Pulmonary artery endothelial cell (primary cell): ENCODE measurements at places on chromosomes 11 and 22. TPM values are rescaled to one million over a fixed set of nuclear protein-coding genes. Genes with fewer than 3 reads are reported as not detected.

GRCh38 chr11:84780689-84781293 lies 846.4 kb downstream of the DLG2 start:
- no peak for DNase-seq

DNA sequence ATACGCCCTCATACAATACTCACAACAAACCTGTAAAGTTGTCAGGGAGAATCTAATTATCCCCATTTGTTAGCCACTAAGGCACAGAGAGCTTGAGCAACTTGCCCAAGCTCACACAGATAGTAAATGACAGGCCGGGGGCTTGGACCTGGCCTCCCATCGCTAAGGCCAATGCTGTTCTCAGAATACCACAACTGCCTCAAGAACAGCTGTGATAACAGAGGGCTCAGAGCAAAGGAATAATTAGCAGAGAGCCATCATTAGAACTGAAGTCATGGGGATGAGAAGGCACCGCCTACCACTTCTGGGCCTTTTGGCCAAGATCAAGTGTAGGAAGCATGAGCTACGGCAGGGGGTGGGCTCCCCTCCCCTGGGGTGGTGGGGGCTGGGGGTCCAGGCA lies 98.6 kb downstream of the FEZ1 start:
- no peak for DNase-seq

TEX54 gene
- total RNA-seq, result 0.26 TPM in 1 of 2 replicates, not detected in the other

APOL5 gene
- total RNA-seq, result not detected in 2 replicates

SLC29A2 gene
- 0.33 and 0.85 TPM in 2 replicates for total RNA-seq

DNA sequence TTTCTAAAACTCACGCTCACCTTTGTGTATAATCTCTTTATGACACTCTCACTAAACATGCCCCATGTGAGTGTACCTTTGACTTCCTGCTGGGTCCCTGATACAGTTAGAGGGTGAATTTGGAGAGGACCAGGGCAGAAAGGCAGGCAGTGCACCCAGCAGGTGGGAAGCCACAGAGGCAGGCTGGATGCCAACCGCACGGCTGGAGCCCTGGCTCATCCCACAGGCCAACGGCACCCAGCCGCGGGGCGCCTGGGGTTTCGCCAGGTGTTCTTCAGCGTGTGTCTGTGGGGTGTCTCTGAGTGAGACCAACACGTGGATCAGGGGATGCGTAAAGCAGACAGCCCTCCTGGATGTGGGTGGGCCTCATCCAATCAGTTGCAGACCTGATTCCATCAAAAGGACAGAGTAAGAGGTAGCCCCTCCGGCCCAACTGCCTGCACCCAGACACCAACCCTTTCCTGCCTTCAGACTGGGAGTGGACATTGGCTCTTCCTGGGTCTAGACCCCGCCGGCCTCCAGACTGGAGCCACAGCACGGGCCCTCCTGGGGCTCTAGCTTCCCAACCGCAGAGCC lies 51.6 kb downstream of the DHCR7 start:
- DNase-seq, result no peak

DNA sequence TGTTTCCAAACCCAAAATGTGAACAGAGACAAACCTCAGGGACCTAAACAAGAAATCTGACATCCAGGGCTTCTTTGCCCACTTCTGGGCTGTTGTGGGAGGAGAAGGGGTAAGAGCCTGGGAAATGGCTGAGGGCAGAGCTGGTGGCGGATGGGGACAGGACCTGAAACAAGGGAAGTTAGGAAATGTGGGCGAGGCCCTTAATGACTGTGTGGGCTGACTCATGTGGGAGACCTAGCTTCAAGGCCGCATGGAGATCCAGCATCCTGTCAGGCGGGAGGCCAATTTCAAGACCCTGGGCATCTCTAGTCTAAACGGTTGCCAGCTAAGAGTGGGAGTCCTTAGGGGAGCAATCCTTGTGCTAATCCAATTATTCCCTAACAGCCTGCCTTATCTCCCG lies 2.1 kb upstream of the OAF start:
- DNase-seq, result no peak

OR2AG1 gene
- total RNA-seq, result under 0.01 TPM in 1 of 2 replicates, not detected in the other

DNA sequence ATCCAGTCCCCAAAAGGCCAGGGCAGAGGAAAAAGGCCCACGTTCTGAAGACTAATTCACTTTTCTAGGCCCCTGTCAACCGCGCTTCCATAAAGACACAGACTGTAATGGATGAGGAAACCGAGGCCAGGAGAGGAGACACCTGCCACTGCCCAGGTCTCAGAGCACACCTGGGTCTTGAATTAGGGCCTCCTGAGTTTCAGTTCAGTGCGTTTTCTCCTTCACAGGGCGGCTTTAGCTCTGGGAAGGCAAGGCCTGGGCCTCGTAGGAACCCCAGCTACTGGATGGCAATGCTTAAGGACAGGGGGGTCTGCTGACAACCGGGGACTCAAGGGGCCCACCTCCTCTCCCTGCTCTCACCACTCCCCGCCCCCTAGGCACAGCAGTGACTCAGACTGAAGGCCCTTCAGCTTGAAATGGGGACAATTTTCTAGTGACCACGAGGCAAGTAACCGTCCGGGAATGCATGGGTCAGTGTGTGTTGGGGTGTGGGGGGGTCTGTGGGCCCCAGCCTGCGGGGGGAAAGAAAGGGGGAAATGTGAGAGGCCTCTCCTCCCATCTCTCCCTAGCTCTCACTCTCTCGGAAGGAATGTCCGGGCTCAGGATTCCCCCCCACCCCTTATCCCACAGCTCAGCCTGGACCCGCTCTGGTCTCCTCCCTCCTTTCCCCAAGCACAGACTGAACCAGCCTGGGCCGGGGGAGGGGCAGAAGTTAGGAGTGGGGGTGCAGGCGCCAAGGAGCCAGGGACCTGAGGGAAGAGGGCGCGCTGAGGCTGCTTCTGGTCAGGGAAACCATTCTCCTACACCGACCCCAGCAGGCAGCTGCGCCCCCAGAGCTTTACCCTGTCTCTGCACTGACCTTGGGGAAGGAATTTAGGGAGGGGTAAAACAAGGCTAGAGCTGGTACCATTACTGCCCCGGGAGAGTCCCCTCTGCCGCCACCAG lies 17.2 kb downstream of the CREB3L1 start:
- DNase-seq, result no peak

- no peak for DNase-seq
Observed at GRCh38 chr22:47213571-47214230, 451.3 kb downstream of the TBC1D22A start.

TEX12 gene
- total RNA-seq, result not detected in 2 replicates

GRCh38 chr11:22666325-22666687 lies at the start of gene GAS2:
TSS of gene GAS2 (plus strand) at chr11:22666611. CDS start at chr11:22674870, 8,259 bp downstream.
- no peak for DNase-seq

MYO18B gene
- under 0.01 TPM in 1 of 2 replicates, not detected in the other for total RNA-seq

APOA4 gene
- total RNA-seq, result not detected in 2 replicates

GRCh38 chr11:106813806-106814205 lies 204.5 kb downstream of the GUCY1A2 start:
- no peak for DNase-seq

CCDC88B gene
- total RNA-seq, result 0.88 and 1.6 TPM in 2 replicates

DNA sequence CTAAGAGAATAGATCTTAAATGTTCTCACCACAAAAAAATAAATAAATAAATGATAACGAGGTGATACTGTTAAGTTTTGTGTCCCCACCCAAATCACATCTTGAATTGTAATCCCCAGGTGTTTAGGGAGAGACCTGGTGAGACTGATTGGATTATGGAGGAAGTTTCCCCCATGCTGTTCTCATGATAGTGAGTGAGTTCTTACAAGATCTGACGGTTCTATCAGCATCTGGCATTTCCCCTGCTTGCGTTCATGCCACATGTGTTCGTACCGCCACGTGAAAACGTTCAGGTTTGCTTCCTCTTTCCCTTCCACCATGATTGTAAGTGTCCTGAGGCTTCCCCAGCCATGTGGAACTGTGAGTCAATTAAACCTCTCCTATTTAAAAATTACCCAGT lies 1514.8 kb upstream of the TENM4 start:
- DNase-seq, result no peak

- DNase-seq, result no peak
Observed at GRCh38 chr11:73570415-73571114, 27.3 kb downstream of the FAM168A start.

DNA sequence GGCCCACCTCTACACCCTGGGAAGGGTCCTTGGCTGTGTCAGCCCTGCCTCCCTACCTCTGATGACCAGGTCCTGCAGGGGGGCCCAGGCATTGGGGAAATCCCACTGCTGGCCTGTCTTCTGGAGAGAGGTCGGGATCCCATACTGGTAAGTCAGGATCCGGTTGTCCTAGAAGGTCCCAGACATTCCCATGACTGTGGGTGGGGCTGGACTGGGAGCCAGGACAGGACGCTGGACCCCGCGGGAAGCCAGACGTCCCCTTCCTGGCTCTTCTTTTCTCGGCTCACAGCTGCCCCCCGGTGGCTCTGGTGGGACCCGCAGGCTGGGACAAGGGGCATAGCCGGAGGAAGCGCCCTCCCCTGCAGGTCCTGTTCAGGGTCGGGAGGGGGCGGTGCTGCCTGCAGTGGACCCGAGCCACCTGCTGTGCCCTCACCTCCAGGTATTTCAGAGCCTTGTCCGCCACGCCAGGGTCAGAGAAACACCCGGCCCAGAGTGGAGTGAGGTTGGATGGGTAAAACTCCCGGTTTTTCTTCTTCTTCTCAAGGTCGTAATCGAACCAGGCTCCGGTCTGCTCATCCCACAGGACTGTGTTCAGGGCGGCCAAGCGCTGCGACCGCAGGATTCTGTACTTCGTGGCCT lies 20.0 kb downstream of the TREH start:
- peak; percentile 33 for DNase-seq

DNA sequence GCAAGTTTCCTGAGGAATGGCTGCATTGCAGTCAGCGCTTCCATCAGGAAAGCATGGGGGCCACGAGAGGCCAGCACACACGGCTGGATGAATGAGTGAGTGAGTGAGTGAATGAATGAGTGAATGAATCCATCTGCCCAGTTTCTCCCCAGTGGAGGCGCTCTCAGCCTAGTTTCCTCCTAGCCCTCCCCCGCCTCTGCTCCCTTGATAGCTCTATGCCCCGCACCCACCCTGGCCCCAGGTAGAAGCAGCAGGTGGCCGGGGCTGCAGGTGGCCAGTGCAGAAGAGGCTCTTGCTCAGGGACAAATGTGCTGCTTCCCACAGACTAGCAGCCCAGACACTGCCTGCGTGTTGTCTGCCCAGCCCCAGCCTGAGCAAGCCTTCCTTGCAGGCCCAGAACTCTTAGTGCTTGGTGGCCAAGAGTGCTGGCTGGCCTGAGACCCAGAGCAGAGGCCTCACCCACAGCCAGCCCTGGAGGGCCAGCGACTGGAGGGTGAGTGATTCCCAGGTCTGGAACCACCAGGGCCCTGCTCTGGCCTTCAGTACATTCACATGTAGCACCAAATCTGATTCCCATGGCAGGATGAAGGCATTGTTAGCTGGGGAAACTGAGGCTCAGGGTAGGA lies 31.1 kb upstream of the PDGFB start:
- DNase-seq, result no peak

- DNase-seq, result no peak
Observed at GRCh38 chr11:112558691-112559090, 298.0 kb upstream of the PLET1 start.

TMPRSS13 gene
- not detected in 2 replicates for total RNA-seq

DNA sequence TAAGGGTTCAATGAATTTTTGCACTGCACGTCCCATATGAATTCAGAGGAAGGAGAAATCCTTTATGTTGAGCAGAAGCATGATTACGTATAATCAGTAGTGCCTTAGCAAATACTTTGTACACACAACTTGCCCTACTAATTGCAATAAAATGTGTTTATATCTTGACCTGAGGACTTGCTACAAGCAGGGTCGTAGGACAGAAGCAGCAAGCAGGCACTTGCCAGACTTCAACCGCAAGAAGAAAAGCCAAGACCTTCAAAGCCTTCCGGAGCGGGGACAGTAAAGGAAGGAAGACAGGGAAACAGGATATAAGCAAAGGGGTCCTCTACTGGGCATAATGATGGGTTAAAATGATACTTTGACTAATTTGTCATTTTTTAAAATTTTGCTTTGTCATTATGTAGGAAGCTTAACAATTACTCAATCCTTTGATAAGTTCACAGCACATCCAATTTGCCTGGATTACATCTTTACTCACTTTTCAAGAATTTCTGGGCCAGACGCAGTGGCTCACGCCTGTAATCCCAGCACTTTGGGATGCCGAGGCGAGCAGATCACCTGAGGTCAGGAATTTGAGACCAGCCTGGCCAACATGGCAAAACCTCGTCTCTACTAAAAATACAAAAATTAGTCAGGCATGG lies 23.2 kb upstream of the UBASH3B start:
- no peak for DNase-seq

DNA sequence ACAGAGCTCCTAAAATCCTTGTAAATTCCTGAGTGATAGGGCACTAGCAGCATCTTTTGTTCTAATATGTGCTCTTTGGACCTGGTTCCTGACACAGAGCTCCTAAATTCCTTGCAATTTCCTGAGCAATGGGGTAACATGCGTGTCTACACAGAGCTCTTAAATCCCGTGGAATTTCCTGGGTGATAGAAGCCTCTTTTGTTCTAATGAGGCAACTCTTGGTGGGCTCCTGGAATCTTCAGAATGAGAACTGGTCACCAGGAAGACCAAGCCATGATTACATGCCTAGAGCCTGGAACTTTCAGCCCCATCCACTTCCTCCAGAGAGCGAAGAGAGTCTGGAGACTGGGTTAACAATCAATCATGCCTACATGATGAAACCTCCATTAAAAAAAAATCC lies 19.0 kb downstream of the RSF1 start:
- DNase-seq, result no peak

DNA sequence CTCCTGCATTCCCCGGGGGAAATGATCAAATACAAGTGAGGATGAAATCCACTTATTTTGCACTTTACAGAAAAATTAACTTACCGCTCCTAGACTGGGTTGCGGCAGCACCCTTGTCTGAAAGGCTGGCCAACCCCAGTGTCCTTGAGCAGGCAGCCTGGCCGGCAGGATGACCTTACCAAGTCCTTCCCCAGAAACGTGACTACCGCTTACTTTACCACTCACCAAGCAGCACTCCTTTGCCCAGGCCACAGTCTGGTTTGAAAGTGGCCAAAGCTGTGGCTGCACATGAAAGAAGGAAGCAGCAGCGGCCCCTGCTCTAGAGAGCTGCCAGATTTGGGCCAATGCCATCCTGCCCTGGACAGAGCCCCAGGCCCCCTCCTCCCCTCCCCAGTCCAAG lies 20.3 kb downstream of the MYH9 start:
- no peak for DNase-seq

DNA sequence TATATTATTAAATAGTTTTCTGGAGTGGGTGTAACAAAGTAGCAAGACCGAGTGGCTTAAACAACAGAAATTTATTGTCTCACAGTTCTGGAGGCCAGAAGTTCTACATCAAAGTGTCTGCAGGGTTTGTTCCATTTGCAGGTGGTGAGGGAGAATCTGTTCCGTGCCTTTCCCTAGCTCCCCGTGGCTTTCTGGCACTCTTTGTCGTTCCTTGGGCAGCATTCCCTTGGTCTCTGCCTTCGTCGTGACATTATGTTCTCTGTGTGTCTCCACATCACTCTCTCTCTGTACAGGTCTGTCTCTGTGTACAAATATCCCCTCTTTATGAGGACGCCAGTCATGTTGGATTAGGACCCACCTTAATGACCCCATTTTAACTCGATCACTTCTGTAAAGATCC lies 38.2 kb downstream of the LDLRAD3 start:
- no peak for DNase-seq

DNA sequence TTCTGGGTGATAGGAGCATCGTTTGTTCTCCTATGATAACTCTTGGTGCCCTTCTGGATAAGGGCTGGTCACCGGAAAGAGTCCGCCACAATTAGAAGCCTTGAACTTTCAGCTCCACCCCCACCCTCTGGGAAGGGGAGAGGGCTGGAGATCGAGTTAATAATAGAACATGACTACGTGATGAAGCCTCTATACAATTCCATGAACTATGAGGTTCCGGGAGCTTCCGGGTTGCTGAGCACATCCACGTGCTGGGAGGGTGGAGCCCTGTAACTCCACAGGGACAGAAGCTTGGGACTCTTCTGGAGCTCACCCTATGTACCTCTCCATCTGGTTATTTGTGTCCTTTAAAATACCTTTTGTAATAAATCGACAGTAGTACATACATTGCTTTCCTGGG lies 40.3 kb downstream of the ARHGAP42 start:
- no peak for DNase-seq

SLC22A8 gene
- total RNA-seq, result not detected in 2 replicates
